ENCODE measurements at places on chromosomes 13 and 19.

DNA sequence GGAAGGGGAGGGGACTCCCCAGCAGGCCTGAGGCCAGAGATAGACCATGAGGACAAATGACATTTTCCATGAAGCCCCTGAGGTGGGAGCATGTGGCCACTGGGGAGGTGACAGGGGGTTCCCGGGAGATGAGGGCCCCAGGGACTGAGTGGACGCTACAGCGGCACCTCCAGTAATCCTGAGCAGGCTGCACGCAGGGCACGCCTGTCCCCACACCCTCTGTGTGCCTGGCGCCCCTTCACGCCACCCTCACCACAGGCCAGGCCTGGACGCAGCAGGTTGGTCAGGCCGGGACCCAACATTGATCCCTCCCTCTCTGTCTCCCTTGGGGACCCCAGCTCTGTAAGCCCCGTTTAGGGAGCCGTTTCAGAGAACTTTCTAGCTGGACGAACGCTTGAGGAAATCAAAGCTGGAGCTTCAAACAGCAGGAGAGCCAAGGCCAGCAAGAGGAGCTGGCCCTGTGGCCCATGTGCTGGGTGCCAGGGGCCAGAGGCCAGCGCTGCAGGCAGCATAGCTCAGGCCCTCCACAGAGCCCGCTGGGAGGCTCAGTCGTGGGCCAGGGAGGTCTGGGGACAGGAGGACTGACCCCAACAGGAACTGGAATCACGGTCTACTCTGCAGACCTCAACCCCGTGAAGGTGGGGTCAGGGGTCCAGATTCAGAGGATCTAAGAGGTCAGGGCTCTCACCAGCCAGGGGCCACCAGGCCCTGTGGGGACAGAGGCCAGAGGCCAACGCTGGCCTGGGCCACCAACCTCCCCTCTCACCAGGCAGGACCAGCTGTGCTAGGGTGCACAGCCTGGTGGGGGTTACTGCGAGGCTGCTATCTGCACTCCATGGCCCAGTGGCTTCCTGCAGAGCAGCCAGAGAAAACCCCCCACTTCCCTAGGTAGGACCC, 14.6 kb downstream of the LSM4 start:
- no peak for DNase-seq

- DNase-seq, result no peak
Measured at GRCh38 chr19:6499052-6499790, 2.9 kb downstream of the TUBB4A start.

DNA sequence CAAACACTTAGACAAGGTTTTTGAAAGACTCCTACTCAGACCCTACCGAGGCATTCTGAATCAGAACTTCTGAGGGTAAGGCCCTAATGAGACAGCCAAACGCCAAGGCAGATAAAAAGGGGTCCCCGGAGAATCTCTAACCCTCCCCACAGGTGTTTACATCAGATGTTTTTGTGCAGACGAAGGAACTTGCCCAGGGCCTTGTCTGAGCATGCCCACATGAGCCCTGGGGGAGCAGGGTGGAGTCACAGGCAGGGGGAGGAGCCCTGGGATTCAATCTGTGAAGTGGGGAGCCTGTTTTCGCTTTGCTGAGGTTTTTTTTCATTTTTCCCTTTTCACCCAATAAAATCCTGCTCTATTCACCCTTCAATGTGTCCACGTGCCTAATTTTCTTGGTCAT, 61.6 kb upstream of the MED4 start:
- no peak for DNase-seq

- DNase-seq, result no peak
Measured at GRCh38 chr13:100203696-100204367, 114.9 kb downstream of the PCCA start.

- DNase-seq, result no peak
Measured at GRCh38 chr19:50720181-50720920, 749 bp upstream of the SHANK1 start.

GRCh38 chr13:103895835-103896531, 829.8 kb upstream of the SLC10A2 start:
- no peak for DNase-seq
